ENCODE measurements at places on chromosomes 4 and X.

- no peak for DNase-seq
Measured at GRCh38 chr4:139773560-139774318, 108.1 kb downstream of the MGST2 start.

DNA sequence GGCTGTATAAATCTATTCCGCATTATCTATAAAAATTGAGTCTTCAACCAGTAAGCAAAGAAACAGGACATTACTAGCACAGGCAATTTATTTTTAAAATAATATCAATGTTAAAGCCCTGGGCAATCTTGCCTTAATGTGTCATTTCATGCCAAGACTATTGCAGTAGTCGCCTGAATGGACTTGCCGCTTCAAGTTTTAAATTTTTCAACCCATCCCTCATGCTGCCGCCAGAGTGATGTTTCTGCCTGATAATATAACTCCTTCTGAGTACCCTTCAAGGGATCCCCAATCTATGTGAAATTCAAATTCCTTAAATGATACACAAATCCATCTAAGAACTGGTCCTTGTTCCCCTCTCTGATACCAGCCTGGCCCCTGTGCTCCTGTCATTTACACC is 66.9 kb downstream of the PRSS12 start:
- DNase-seq, result no peak

DNA sequence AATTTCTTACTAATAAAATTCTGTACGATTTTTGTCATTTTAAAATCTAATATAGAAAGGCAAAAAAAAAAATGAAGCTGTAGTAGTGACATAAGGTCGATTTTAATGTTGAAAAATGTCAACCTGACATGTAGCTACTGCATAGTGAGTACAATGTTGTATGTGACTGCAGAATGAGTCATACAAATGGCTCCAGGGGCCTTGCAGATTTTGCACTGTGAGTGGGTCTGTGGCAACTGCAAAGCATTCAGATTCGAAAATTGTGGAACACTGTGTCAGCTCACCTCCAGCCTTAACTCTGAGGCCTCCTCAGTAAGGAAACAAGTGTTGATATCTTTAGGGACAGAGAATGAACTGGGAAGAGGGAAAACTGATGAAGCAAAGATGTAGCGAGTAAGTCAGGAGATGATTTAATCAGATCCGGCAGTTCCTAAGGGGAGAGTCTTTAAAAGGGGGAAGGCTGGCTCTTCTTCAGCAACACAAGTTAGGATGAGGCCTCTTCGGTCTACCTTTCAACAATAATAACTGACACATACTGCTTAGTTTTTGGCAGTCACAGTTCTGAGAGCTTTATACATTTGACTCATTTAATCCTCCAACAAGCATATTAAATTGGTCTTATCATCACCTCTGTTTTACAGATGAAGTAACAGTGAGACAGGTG is 24.9 kb downstream of the TKTL2 start:
- DNase-seq, result no peak

DNA sequence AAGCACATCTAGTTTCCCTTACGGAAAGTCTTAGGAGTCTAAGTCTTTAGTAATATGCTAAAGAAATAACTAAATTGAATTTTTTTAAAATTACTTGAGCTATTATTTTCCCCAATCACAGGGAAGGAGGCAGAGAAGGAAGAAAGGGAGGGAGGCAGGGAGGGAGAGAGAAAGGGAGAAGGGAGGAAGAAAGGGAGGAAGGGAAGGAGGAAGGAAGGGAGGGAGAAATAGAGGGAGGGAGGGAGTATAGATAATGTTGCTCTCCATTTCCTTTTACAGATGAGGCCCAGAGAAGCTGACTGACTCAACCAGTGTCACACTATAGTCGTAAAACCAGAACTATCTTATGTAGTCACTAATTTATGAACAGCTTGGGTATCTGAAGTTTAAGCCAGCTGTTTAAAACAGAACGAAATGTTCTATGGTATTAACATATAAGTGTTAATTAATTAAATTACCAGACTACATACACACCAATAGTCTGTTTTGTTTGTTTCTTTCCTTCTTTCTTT is 14.6 kb downstream of the SH3RF1 start:
- no peak for DNase-seq

DNA sequence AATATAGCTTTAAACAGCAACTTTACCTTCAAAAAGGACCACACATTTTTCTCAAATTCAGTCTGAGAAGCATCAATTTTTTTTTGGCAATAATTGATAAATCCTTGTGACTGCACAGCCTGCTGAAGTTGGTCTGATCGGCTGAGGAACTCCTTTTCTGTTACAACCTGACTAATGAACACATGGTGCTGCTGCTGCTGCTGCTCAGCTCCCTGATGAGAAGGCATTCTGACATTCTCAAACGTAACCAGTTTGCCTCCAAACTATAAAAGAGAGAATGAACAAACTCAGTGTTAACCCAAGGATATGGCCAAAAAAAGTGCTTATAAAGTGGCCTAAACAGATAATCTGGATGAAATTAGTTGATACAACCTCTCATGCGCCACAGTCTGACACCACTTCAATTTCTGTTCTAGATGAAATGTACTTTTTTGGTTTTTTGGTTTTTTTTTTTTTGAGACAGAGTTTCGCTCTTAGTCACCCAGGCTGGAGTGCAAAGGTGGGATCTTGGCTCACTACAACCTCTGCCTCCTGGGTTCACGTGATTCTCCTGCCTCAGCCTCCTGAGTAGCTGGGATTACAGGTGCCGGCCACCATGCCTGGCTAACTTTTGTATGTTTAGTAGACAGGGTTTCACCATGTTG is 26.5 kb downstream of the SEC31A start:
- no peak for DNase-seq

DNA sequence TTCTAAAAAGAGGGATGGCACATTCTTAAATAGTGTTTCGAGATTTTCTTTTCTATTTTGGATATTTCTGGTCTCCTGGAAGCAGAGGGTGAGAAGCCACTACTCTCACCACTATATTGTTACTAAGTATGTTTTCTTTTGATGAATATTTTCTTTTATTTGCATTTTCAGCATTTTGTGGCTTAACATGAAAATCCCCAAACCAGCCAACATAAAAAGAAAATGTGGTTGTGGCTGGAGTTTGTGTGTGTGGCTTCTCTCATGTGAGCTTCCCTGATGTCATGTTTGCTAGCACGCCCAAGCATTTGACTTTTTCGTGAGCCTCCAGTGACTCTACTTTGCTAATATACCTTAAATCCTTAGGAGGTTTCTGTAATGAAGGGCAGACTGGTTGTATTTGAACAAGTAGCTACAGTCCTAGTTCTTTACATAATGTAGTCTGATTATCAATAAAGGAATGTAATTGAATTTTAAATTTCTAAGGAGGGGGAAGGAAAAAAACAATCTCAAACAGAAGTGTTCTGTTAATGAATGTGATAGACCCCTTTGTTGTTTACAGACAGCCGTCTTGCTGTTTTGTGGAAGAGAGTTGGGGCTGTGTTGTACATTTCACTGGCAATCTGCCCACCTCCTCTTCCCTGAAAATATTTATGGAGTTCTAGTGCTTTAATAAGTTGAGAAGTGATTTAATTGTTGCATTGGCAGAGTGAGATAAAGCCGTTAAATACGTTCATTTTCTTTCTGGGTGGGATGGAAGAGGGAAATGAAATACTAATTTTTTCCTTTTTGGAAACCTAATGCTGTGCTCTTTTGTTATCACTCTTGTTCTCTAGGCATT is 114.6 kb downstream of the ARHGAP10 start:
- no peak for DNase-seq

- no peak for DNase-seq
Measured at GRCh38 chr4:109931318-109931717, 18.6 kb downstream of the EGF start.

- no peak for DNase-seq
Measured at GRCh38 chr4:186931519-186931918, 207.9 kb upstream of the FAT1 start.

GRCh38 chr4:152099061-152099425 is 338.2 kb upstream of the GATB start:
- DNase-seq, result no peak

- no peak for DNase-seq
Measured at GRCh38 chr4:21625447-21625846, 323.1 kb downstream of the KCNIP4 start.

DNA sequence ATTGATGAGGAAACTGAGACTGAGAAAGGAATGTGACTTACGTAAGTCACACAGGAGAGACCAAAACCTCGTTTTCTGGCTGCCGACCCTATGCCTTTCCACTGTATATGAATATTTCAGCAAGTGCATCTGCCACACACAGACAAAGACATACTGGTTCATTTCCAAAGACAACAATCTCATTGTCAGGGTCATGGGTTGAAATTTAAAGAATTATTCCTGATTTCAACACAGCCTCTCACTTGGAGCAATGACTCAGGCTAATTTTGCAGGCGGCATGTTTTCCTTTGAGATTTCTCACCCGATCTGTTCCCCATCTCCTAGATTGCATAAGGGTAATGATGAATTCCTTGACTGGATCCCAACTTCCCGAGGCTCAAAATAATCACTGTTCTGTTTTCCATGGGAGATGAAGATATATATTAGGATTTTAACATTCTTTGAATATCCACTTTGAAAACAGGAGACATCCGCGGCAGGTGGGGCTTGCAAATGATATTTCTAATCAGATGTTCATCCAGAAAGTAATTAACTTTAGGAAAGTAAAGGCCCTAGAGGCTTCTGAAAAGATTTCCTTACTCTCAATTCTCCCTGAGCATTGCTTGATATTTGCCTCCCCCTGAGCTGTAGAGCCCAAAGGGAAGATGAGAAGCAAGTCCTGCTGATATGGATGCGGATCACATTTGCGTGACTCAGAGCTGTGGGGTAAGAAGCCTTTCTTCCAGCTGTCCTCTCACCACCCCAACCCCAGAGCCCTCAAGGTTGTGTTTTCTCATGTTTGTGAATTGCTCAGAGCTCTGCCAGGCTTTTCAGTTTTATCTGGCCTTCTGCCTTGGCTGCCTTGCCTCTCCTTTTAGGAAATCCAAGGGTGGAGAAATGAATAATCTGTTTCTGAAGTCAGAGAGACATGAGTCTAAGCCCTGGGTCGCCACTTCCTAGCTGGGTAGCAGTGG is 361.1 kb upstream of the BOD1L1 start:
- no peak for DNase-seq

- DNase-seq, result no peak
Measured at GRCh38 chrX:64265265-64265664, 34.9 kb upstream of the ASB12 start.

GRCh38 chr4:154277172-154277571 is 214.4 kb downstream of the DCHS2 start:
- DNase-seq, result no peak

GRCh38 chr4:148514581-148514980 is 72.4 kb upstream of the NR3C2 start:
- no peak for DNase-seq

GRCh38 chr4:98610926-98611676 is 47.3 kb downstream of the TSPAN5 start:
- no peak for DNase-seq

- DNase-seq, result no peak
Measured at GRCh38 chrX:111164728-111165127, 68.7 kb downstream of the PAK3 start.

- DNase-seq, result no peak
Measured at GRCh38 chrX:30939928-30940327, 50.9 kb upstream of the TAB3 start.

GRCh38 chrX:18855919-18856644 is 127.8 kb downstream of the PHKA2 start:
- no peak for DNase-seq

DNA sequence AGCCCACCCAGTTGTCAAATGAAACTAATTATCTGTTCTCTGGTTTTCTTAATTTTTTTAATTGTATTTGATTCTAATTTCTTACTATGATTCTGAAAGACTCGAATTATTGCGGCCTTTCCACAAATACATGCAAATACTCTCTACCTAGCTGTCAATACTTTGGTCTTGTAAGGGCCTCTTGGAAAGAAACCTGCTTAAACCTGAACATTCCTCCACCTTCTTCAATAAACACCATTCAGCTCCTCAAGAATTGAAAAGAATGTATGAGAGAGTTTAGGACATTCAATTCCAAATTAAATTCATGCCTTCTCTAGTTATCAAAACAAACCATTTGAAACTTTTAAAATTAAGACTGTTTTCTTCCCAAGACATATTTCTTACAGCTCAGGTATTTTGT is 385.9 kb upstream of the NOCT start:
- DNase-seq, result no peak

DNA sequence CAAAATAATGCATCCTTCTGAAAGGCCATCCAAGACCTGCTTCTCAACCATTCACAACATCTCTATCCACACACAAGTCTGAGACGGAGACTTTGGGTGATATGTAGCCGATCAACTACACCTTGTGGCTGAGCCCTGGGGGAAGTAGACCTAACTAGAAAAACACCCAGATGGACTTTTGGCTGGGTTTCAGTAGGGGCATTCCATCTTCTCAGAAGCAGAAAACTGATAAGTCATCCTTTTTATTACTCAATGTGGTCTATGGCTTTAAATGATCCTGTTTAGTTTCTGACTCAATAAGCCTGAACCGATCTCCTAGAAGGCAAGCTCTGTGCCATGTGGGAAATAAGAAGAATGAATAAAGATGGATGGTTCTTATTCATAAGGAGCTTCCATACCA is 82.5 kb upstream of the AFF2 start:
- no peak for DNase-seq

GRCh38 chr4:16443504-16444088 is 217.3 kb upstream of the TAPT1 start:
- DNase-seq, result no peak

DNA sequence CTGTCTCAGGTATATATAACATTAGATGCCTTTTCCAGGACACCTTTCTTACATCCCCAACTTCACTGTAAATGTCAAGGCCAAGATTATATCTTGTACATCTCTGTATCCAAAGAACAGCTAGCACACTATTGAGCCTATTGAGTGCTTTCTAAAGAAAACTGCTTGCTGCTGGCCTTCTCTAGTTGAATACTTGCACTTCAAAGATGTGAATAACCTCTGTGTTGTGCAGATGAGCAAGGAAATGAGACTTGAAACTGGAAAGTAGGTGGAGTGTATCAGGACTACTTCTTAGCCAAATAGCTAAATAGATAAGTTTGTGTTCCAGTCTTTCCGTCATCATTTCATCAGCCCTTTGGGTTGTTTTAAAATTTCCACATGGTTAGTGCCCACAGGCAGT is 704.4 kb upstream of the AMOT start:
- no peak for DNase-seq

DNA sequence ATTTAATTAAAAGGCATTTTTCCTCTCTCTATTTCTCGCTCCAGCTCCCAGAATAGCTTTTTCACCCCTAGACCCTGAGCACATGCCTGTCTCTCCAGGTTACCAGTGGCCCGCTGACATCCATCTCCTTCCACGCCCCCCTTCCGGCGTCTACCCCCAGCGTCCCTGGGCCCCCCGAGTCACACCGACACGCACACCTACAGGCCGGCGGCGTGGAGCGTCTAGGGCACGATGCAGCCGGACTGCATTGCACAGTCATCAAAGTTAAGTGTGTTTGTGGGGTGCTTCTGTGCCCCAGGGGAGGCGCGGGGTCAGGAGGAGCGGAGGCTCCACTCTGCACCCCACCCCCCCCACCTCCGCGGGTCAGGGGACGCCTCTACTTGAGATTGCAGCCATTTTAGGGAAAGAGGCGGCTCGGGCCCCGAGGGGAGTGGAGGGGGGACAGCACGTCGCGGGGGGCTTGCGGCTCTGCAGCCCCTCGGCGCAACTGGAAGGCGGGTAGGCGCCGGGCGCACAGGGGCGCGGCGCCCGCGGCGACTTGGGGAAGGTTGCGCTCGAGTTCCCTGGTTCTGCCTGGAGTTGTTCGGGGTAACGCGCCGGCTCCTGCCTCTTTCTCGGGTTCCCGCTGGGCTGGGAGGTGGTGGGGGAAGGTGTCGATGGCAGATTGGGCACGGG is 112.7 kb downstream of the DHX15 start:
- DNase-seq, result no peak

GRCh38 chrX:122626871-122627270 is 557.2 kb upstream of the GRIA3 start:
- DNase-seq, result no peak

- no peak for DNase-seq
Measured at GRCh38 chr4:83308672-83309071, 24.1 kb upstream of the COQ2 start.
